ENCODE measurements at places on chromosomes 4 and X.

DNA sequence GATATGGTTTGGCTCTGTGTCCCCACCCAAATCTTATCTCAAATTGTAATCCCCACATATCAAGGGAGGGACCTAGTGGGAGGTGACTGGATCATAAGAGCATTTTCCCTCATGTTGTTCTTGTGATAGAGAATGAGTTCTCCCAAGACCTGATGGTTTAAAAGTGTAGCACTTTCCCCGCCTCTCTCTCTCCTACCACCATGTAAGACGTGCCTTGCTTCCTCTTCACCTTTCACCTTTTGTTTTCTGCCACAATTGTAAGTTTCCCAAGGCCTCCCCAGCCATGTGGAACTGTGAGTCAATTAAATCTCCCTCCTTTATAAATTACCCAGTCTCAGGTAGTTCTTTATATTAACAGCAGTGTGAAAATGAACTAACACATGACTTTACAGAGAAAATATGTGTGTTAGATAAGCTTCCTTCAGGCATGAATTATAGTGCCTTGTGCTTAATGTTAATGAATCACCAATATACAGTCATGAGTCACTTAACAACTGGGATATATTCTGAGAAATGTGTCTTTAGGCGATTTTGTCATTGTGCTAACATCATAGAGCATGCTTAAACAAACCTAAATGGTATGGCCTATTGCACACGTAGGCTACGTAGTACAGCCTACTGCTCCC lies 37.9 kb downstream of the PDGFC start:
- DNase-seq: no peak

GRCh38 chr4:139907001-139907809 lies 241.6 kb downstream of the MGST2 start:
- DNase-seq: no peak

GRCh38 chrX:128616933-128617332 lies 564.7 kb upstream of the ACTRT1 start:
- DNase-seq: no peak

DNA sequence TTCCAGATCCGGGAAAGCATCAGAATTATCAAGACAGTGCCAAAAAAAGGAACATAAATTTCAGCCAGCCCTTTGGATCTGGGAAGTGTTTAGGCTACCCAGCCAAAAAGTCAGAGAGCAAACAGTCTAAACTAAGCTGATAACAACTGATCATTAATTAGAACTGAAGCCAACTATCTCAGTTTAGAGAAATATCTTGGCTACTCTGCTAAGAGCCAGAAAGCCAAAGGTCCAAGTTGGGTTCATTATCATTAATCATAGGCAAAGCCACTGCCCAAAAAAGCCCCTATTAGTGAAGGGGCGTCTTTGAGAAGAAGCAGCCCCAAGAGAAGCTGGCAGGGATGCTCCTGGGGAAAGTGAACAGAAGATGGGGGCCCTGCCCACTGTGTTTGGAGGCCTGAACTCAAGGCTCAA lies 37.0 kb upstream of the SHISA3 start:
- DNase-seq: no peak

DNA sequence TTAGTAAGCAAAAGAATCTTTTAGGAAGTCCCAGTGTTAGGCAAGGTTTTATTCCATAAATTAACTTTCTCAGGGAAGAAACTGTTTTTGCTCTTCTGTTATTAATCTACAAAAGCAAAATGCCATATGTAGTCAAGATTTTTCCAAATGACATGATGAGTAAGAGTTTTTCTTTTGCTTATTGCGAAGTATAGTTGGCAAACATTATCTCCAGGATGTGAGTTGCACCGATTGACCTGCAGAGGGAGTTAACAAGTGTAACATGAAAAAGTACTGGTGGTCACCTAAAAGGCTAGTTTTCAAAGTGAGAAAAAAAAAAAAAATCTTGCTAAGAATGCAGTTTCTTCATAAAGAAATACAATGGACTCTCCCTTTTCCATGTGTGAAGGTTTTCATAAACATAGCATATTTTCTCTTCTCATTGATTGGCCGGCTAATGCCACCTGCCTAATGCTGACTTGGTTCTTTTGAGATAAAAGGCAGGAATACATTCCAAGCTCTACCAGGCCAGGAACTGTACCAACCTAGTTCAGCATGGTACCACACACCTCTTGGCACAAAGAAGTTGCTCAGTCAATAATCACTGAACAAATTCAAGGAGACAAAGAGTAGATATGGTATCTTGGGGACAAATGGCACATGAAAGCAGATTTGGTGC lies 100.2 kb downstream of the LNX1 start:
- DNase-seq: no peak

DNA sequence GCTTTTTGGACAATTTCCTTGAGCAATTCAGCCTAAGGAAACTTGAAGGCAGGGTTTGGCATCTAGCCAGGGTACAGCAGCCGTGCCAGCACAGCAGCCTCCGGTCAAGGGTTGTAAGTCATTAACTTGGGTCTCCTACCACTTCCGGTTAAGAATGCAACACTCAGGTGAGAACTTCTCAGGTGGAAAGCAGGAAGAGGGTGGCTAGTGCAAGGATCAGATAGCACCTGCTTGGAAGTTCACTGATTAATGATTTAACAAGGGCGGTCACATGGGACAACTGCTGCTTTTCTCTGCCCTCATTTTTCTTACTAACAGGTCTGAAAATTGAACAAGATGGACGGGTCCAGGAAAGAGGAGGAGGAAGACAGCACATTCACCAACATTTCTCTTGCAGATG lies 30.1 kb upstream of the SCOC start:
- no peak for DNase-seq

GRCh38 chr4:140884431-140885058 lies 128.4 kb upstream of the TBC1D9 start:
- peak; percentile 62 for DNase-seq

DNA sequence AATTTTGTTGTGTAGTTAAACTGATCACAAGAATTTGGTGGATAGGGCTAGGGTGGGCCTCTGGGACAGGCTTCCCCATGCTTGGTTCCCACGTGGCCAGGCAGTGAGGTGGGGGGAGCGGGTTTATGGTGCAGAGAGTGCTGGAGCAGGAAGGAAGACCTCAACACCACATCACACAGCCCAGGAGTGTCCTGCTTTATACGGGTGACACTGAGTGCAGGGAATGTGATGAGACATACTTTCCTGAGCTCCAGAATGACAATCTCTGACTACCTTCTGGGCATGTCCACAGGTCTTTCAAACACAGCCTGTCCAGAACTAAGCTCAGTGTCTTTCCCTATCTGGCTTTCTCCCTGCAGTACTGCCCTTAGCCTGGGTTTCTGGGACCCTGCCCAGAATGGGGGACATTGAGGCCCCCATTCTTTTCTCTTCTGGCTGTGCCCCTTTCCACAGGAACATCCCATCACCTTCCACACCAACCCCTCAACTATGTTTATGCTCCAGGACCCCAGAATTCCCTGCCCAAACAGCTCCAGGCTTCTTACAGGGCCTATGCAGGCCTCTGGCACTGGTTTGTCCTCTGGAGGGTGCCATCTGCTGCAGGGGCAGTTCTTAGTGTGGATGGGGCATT lies 36.5 kb upstream of the RASL11B start:
- no peak for DNase-seq

GRCh38 chr4:125097729-125098128 lies 217.0 kb upstream of the FAT4 start:
- no peak for DNase-seq

DNA sequence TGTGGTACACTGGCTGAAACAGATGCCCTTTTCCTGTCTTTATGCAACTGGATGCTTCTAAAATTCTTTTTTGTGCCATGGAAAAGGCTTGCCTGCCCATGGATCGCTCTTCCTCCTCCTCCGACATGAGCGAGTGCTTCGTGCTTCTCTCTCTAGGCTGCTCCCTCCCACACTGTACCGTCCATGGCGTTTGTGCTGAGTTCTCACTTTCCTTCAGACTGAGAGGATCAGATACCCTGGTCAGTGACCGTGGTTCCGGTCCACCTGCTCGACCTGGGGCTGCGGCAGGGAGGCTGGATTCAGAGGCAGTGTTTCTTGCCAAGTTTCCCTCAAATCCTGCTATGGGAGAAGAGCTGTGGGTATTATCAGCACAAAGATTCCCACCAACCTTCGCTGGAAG lies 10.2 kb upstream of the CLDN24 start:
- no peak for DNase-seq

All from NCI-H2029 treated with DMSO at 0.1 percent for 48 hours (cell line).